ENCODE measurements at places on chromosomes 1 and 21.

GRCh38 chr1:242187816-242188215 lies 188.9 kb upstream of the MAP1LC3C start:
- DNase-seq = no peak

GRCh38 chr1:15004396-15004795 lies 149.2 kb upstream of the TMEM51 start:
- no peak for DNase-seq

- no peak for DNase-seq
These were observed 10.0 kb downstream of the LRRC53 start for GRCh38 chr1:74502432-74502831.

DNA sequence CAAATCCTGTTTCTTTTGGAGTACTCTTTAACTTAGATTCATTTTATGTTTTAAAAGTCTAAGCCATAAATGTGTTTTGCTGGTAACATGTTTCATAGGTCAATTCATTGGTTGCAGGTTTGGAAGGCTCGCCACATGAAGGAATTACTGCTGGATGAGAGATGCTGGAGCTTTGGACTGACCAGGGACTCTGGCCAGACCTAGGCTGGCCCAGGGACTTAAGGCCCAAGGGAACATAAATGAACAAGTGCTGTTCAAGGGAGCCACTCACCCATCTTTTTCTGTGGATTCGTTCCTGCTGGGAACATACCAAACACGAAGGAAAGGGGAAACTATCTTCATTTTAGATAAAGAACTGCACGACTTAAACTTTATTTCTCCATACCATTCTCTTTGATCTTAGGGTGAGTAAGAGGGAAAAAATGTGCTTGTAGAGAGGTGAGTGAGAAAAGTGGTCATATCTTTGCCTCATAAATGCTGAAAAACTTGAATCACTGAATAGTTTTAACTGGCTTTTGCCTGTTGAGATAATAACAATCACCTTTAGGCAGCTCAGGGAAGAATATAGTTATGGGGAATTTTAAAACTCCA lies 15.3 kb upstream of the SHCBP1L start:
- no peak for DNase-seq

DNA sequence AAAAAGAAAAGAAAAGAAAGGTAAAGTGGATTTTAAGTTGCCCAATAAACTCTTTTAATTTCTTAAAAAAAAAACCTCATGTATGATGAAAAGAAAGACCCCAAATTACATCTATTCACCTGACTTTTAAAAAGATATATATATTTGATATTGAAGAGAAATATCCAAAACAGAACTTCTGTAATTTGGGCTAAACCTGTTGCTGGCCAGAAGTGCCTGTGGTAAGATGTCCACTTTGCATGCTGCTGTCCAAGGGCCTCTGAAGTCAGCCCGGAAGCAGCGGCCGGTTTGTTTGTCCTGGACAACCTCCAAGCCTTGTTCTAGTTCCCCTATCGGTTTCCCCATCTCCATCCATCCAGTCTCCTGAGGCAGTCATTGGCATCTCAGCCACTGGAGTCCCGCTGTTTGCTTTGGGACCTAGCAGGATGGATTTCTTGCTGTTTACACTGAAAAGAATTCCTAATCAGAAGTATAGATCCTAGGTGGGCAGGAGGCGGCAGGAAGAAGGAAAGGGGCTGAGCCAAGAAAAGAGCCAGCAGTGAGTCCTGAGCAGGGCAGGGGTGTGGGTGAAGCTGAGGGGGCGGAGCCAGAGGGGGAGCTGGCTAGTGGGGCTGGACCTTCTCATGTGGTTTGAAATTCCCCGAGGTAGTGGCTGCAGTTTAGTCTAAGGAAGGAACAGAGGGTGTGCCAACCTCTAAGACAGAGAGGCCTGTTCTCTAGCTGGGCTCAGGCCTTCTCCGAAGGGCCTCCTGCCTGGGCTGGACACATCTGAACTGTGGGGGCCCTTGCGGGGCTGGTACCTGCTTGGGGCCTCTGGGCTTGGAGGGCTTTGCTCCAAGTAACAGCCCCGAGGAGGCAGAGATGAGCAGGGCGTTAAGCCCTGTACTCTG lies 3.3 kb downstream of the NCMAP start:
- no peak for DNase-seq

- peak; percentile 7 for DNase-seq
These were observed 485.3 kb upstream of the PTBP2 start for GRCh38 chr1:96236156-96236739.

DNA sequence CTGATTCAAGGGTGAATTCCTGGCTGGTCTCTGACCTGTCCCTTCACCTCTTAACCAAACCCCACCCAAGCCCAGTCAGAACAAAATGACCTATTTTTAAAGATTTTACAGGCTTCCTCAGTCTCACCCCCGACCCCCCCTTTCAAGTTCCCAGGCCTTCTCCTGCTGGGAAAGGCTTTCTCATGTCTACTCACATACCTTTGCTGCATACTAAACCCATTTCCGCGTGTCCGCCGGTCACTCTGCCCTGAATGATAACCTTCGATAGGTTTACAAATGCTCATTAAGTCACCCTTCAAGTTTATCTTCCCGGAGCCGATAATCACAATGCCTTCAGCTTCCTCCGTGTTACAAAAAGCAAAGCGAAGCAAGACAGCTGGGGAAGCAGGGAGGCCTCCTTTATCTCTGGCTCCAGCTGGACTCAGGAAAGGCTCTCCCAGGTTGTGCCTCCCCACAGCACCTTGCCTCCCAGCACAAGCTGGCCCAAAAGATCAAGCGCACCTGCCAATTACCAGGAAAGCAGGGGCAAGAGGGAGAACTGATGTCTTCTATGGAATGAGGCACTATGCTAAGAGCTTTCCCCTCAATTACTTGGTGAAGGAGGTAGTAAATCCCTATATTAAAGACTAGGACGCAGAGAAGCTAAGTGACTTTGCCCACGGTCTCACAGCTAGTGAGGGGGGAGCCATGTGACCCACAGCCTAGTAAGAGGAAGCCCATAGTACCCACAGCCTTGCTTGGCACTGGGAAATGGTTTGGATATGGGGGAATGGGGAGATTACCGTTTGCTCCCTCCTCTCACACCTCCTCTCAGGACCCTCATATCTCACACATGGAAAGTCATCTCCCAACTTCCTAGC lies 15.9 kb downstream of the SMIM12 start:
- DNase-seq = no peak

GRCh38 chr1:3052501-3052900 lies 16.5 kb upstream of the PRDM16 start:
- no peak for DNase-seq

- no peak for DNase-seq
These were observed 124.9 kb upstream of the TNFSF4 start for GRCh38 chr1:173332026-173332425.

DNA sequence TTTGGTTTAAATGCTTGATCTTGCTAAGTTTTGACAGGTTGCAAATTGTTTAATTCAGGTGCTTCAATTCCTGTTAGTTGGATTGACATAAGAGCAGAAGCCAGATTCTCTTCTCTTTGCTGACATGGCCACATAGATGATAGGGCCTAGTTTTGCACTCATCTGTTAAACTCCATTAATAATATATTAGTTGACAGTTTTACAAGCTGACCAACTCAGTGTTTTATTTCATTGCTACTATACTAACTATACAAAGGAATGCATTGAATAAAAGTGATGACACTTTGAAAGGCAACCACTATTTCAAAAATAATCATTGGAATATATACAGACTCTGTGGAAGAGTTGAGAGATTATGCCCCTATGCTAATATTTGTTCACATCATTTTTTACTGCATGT lies 255.6 kb upstream of the DPYD start:
- DNase-seq = no peak

DNA sequence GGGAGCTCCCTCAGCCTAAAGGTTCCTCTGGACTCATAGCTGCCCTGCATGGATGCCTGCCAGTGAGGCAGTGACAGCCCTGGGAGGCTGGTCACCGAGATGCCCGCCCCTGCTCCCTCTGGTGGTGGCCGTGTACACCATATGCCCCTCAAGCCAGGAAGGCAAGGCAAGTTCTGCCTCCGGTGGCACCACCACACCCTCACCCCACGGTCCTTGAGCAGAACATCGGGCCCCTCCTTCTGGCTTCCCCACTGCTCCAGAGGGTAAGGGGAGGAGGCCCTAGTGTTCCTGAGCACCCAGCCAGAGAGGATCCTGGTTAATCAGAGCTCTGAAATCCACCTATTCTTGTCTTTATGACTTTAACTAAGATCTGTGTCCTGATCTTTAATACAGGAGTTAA lies 1.5 kb upstream of the S100A14 start:
- peak; percentile 77 for DNase-seq

GRCh38 chr1:92711473-92712165 lies 73.3 kb downstream of the EVI5 start:
- no peak for DNase-seq

- no peak for DNase-seq
These were observed 113.4 kb downstream of the DISP1 start for GRCh38 chr1:222928212-222928611.

- no peak for DNase-seq
These were observed 22.7 kb upstream of the AADACL3 start for GRCh38 chr1:12692967-12693782.

- DNase-seq = no peak
These were observed 189.8 kb upstream of the LYPLAL1 start for GRCh38 chr1:218983848-218984247.

- no peak for DNase-seq
These were observed 76.8 kb downstream of the PLA2G4A start for GRCh38 chr1:186905561-186905960.

DNA sequence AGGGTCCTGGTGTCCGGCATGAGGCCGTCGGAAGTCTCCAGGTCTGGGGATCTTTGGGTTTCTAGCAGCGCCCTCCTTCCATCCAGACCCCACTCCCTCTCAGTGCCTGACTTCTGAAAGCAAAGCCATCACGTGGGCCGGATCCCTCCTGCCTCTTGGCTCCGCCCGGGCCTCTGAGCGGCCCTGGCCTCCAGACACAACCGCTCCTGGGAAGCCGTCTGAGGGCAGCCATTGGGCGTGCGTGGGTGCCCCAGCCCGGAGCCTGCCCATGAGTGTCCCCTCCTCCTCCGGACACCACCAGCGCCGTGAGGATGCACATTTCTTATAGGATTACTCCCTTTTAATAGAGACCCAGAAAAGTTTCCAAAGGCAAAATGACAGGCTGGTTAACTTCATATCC lies 137.0 kb upstream of the ARHGEF16 start:
- DNase-seq = no peak

DNA sequence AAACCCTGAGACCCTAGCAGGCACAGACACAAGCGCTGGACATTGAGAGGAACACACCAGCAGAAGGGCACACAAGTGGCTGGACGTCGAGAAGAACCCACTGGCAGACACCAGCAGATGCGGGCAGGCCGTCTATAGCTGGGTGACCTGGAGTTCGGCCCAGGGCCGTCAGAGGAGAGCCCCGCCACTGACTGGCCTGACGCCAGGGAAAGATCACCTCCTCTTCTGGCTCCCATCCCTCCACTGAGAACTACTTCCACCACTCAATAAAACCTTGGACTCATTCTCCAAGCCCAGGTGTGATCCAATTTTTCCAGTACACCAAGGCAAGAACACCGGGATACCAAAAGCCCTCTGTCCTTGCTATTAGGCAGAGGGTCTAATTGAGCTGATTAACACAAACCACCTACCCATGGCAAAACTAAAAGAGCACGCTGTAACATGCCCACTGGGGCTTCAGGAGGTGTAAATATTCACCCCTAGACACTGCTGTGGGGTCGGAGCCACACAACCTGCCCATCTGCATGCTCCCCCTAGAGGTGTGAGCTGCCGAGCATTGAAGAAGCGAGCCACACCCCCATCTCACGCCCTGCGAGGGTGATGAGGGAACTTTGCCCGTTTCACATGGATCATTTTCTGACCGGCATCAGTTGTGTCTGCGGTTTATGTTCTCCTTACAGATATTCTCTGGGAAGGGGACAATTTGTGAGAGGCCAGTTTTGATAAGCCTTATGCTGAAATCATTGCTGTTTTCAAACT lies 104.8 kb downstream of the HLX start:
- DNase-seq = no peak

DNA sequence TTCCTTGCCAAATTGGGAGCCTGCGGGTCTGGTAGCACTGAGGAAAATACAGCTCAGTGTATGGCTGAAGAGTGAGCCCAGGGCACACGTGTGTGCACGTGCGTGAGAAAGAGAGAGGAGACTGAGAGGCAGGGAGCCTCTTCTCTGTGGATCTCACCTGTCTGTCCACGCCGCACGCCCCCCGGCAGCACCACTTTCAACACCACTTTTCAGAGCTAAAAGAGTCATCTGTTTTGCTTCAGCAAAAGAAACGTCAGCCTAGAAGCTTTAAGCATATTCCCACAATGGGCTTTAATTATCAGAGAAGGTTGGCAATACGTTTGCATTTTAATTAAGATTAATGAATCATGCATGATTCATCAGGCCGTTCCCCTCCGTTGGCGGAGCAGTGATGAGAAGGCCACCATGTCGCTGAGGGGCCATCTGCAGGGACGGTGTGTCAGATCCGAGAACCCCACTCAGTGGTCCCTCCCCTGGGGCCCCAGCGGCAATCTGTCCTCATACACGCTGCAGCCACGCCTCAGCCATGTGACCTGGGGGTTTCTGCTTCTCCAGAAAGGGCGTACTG lies 56.8 kb downstream of the SIK1 start:
- DNase-seq = no peak

DNA sequence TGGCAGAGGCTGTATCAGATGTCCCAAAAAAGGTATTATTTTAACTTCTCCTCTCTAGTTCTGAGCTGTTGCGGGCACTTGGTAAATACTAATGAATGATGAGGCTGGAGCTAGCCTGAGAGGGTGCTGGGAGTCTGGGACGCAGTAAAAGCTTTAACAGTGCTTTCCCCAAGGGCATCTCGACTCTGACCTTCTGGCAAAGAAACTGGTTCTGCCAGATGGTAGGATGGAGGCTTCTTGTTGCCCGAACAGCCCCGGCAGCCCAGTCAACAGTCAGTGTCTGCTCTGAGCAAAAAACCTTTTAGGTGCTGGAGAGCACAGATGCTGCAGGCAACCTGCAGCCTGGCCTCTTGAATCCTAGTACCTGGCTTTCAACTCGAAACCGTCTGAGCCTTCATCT lies 2.5 kb upstream of the PNRC2 start:
- no peak for DNase-seq

GRCh38 chr1:162627662-162628296 lies 4.5 kb upstream of the DDR2 start:
- DNase-seq = no peak

GRCh38 chr21:45572231-45572630 lies 30.0 kb upstream of the SLC19A1 start:
- no peak for DNase-seq

DNA sequence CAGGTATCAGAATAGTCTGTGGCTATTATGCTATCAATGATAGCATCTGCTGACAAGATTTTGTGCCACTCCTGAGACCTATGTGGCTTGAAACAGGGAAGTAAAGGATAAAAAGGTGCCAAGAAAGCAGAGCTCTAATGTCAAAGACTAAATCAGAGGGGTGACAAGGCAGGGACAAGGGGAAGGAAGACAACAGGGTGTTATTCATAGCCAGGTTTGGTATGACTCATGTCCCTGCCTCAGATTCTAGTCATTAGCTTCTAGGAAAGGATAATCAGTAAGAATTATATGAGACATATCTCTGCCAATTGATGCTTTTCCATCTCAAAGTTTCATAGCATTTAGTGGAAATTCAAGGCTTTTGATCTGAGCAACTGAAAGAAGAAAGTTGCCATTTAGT lies 31.8 kb upstream of the PLD5 start:
- DNase-seq = no peak

GRCh38 chr21:41760411-41760810 lies 6.4 kb downstream of the RIPK4 start:
- no peak for DNase-seq

GRCh38 chr1:108691128-108691941 lies 775 bp upstream of the PRPF38B start:
- DNase-seq = no peak
